Vagina (tissue), 2 donors: ENCODE measurements at places on chromosomes 5 and 9.

DNA sequence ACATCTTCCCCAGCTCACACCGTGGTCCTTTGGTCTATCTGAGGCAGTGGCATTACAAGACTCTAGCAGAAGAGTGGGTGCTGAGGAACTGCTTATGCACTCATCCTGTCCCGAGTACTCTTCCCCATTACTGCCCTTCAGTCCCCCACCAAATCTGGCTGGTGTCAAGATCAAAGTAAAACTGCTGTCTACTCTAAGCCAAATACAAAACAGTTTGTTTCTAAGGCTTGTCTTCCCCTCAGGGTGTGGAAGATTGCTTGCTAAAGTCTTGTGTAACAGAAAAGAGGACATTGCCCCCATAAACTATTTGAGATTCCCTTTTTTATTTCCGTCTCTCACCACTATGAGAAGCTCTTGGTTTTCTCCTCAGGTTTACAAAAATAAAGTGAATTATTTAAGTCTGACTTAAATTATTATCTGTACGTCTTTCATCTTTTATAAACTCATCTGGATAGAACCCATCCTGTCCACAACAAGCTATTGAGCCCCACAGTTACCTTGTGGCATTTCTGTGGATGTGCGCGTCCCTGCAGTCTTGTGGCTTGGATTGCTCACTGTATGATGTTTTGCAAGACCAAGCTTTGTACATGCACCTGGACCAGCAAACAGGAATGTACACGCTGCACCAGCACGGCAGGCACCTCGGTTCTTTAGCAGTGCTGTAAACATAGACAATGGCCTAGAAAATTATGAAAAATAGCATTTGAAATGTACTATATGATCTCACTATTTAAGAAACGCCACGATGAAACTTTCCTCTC lies 61.0 kb downstream of the CYSTM1 start:
- no peak for DNase-seq

DNA sequence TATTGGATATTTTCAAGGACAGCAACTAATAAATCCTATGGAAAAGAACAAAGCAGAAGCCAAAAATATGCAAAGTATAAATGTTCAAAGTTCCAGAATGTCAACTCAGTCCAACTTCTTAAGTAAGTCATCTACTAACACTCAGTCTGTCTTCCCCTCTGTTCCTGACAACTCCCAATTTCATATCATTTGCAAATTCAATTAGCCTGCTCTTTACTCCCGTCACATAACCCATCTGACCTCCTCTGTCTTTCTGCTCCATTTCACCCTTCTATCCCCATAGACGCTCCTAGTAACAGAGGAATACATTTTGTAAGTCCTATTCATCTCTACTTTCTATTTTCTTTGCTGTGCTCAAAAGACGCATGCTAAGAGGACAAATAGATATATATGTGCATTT lies 659.8 kb upstream of the MEF2C start:
- DNase-seq = no peak

- DNase-seq = no peak
Measured at GRCh38 chr9:18887546-18887945, 145.5 kb downstream of the SAXO1 start.

- DNase-seq = no peak
Measured at GRCh38 chr9:72280913-72281500, 84.0 kb downstream of the ZFAND5 start.

DNA sequence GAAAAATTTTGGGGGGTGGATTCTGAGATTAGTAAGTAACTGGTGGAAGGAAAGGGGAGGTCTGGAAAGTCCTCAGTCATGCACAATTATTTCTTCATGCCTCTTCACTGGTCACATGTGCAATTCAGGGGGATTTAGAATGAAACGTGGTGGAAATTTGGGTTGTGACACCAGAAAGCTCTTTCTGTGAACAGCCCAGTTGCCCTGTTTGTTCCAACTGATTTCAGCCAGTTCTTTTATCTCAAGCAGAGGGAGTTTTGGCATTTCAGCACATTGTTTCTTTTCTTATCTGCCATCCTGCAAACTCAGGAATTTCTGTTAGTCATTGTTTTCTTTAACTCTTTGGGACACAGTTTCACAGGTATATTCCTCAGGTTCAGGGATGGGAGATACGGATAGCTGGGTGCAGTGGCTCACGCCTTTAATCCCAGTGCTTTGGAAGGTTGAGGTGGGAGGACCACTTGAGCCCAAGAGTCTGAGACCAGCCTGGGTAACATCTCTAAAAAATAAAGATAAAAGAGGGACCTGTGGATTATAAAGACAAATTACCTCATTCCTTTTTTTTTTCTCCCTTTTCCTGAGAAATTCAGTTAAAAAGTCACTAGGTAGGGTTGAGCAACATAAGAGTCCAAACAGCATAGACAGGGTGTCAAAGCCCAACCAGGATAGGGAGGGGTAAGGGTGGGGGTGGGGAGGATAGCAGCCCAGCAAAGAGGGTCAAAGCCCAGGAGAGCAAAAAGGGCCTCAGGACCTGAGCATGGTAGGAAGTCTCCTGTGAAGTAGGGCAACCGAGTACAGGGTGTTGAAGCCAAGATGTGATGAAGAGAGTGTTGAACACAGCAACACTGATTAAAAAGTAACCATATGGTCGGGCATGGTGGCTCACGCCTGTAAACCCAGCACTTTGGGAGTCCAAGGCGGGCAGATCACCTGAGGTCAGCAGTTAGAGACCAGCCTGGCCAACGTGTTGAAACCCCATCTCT lies 5.4 kb upstream of the B4GALT1 start:
- peak; percentile 37 for DNase-seq
